Activated CD8-positive, alpha-beta memory T cell treated with anti-CD3 and anti-CD28 coated beads for 24 hours (primary cell): ENCODE measurements at places on chromosomes 4 and X.

DNA sequence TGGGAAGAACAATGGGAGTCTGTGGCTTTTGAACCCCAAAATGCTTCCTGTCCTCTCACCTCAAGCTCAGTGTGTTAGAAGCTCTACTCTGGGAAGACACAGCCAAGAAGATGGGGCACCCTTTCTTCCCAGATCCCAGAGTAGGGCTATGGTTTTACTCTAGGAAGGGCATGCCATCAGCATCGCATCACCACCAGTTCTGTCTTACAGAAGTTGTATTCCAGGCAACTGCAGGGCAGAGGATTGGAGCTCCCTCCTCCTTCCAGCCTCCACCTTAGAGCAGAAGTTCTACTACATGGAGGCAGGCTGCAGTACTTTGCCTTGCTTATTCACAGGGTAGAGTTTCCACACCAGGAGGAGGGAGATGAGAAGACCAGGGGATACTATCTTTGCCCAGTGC is 18.1 kb upstream of the ZFX start:
- no peak for DNase-seq

DNA sequence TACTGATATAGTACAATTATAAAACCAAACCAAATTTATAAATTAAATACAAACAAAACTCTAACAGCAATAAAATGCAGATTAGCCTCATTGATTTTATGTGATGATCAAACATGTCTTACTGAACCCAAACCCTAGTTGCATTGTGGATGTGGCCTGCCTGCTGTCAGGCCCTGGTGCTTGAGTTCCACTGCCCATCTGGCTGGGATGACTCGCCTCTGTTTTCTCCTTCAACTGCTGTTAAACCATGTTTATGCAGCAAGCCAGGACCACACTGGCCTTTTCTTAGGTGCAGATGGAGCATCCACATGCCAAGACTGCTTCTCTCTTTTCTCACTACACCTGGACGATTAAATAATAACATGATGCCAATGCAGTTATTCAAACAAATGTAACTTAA is 22.6 kb downstream of the NAP1L5 start:
- no peak for DNase-seq

- DNase-seq: no peak
These were observed 332.9 kb downstream of the PPP3CA start for GRCh38 chr4:101014417-101014816.

- no peak for DNase-seq
These were observed 18.4 kb upstream of the ARMCX5 start for GRCh38 chrX:102580891-102581290.

DNA sequence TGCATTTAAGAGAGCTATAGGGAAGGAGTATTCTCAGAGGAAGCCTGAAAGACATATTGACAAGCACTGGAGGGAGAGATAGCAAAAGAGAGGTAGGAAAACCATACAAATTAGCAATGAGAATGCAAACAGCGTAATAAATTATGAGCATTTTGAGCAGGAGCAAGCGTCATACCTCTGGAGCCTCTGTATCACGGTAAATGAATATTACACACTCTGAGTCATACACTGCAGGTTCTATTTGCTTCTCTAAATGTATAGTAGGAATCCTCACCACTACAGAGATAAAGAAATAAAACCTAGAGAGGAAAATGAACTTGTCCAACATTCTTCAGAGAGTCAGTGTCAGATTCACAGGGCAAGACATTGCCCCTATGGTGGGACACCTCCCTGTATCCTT is 46.4 kb upstream of the GABRE start:
- DNase-seq: no peak

GRCh38 chr4:176784816-176785215 is 7.9 kb downstream of the VEGFC start:
- no peak for DNase-seq

DNA sequence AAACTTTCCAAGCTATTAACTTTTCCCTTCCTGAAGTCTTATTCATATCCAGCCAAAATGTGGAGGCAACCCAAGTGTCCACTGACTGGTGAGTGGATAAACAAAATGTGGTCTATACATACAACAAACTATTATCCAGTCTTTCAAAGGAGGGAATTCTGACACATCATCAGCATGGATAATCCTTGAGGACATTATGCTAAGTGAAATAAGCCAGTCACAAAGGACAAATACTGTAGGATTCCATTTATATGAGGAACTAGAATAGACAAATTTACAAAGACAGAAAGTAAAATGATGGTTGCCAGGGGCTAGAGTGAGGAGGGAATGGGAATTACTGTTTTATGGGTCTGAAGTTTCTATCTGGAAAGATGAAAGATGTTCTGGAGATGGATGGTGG is 178.7 kb upstream of the PITX2 start:
- no peak for DNase-seq

DNA sequence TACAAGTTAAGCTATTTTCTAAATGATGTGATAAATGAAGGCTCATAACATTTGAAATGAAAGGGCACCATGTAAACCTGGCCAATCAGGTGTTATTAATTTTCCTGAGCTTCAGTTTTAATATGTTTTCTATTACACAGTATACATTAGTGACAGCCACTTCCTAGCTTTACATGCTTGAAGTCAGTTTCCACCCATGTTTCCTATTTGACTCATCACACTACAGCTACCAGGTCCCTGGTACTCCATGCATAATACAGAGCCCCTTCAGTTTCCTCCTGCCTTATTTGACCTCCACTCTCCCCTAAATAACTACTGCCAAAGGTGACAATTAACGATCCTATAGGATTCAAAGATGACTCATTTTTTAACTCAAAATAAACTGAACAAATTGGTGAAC is 18.3 kb downstream of the ZNF518B start:
- DNase-seq: no peak

- DNase-seq: no peak
These were observed 6.9 kb downstream of the MRFAP1L1 start for GRCh38 chr4:6702761-6703160.

- no peak for DNase-seq
These were observed 157.6 kb downstream of the DCK start for GRCh38 chr4:71151054-71151453.

DNA sequence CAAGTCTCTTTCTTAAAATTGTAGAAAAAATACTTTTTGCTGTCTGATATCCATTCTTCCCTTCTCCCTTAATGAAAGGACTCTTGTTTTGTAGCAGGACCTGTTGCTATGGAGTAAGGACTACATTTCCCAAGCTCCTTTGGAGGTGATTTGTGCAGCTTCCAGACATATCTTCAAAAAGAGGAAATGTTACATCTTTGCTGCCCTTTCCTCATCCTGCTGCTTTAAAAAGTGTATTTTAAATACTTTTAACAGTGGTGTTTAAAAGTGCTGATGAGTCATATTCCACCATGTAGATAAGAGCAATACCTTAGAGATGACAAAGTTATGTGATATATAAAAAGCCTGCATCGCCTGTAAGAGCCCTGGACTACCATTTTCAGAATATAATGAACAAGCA is 98.7 kb downstream of the CFAP299 start:
- no peak for DNase-seq

DNA sequence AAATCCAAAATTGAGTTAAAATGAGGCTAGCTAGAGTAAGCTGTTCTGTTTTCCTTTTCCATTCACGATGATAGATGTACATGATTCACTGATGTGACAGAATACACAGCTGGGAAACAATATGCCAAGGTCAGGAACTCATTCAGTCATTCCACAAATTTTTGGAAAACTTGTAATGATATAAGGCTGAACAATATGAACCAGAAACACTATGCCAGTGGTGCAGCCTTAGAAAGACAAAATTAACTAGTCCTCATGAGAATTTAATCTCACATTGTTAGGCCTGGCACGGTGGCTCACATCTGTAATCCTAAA is 50.0 kb upstream of the NDST3 start:
- no peak for DNase-seq

DNA sequence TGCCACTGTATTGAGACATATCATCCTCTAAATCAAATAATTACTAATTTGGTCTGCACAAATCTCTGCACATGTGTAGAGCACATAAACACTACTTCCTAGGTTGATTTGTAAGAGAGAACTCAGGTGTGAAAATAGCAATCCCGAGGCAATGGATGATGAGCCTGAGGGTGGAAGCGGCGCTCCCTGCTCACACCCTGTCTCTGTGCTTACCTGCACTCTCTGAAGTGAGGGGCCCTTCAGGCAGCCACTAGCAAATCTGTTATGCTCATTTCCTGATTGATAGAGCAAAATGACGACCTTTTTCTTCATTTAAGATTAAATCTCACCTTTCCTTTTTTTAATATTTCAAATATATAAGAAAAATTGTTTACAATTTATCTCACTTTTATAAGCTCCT is 1995.7 kb upstream of the AGA start:
- no peak for DNase-seq

DNA sequence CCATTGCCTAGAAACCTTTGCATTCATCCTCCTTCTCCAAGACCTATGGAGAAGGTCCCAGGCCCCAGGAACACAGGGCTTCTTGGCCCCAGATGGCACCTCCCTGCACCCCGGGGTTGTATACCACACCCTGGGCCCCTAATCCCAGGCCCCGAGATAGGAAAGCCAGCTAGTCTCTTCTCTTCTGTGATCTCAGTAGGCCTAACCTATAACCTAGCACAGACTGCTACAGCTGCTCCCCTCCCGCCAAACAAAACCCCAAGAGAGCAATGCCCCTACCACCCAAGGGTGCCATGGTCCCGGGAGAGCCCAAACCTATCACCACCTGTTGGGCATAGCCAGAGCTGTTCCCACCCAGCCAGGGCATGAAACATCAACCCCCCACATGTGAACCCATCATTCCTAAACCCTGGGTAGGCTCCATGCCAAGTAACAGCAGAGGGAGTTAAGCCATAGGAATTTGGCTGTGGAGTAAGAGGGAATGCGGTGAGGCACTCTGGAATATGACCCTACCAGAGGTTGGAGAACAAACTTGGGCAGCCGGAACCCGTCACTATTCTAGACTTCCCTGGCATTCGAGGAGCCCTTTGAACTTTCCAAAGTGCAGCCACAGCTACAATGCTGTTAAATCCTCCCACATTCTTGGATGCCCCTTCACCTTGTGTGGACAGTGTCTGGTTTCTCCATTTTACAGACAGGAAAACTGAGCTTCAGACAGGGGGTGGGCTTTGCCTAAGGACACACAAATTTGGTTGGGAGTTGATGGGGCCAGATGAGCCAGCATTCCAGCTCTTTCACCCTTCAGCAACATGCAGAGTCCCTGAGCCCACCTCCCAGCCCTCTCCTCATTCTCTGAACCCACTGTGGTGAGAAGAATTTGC is 10.9 kb upstream of the SASH3 start:
- DNase-seq: no peak
